OCI-M1 (cell line): ENCODE measurements at places on chromosomes 1 and 21.
A peak's percentile ranks its signal among the peaks of the same experiment; 100 is the strongest.

DNA sequence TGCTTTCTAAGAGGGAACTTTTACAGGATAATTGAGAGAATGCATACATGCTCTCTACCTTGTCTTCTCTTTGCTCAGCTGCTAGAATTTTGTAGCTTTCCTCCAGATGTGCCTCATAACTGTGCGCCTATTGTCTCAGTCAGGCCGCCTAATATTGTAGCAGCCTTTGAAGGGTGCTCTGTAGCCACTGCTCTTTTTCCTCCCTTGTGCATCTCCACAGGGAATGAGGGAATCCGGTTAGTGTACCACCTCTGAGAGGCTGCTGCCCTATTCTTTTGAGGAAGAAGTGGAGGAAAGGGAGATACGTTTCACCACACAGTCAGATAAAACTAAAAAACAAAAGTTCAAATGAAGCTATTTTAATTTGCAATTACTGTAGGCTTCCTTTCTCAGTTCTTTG lies 22.8 kb downstream of the TTC3 start:
- DNase-seq, result no peak

DNA sequence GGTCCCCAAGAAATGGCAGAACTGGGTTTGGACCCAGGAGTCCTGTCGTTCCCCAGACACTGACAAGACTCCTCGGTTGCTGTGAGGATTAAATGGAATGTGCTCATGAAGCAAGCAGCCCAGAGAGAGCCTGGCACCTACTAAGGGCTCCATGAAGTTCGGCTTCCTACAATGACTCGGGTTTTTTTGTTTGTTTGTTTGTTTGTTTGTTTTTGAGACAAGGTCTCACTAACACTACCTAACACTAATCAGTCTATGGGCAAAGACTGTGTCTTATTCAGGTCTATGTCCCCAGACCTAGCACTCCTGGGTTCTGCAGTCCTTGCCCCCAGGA lies 3.4 kb upstream of the LACTBL1 start:
- DNase-seq, result no peak

DNA sequence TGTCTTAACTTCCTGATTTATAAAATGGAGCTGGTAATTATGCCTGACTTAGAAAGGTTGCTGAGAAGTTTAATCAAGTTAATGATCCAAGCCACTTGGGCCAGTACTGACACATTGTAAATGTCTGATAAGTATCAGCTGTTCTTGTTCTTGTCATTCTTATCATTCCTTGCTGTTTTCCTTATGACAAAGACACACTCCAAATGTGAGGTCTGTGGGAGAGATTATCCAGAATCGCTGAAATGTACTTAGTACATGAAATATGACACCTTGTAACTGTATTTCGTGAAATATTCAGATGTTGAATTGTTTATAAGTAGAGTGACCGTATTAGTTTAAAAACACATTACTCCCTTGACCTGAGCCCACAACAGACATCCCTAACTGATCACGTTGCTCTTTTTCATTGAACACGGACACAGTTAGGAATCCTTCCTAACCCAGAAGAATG lies 6.1 kb downstream of the AADACL4 start:
- DNase-seq, result peak; percentile 17

- no peak for DNase-seq
These were observed 20.0 kb downstream of the IL6R start for GRCh38 chr1:154425172-154425571.

- no peak for DNase-seq
These were observed 2.1 kb upstream of the S100A10 start for GRCh38 chr1:151995774-151996173.

DNA sequence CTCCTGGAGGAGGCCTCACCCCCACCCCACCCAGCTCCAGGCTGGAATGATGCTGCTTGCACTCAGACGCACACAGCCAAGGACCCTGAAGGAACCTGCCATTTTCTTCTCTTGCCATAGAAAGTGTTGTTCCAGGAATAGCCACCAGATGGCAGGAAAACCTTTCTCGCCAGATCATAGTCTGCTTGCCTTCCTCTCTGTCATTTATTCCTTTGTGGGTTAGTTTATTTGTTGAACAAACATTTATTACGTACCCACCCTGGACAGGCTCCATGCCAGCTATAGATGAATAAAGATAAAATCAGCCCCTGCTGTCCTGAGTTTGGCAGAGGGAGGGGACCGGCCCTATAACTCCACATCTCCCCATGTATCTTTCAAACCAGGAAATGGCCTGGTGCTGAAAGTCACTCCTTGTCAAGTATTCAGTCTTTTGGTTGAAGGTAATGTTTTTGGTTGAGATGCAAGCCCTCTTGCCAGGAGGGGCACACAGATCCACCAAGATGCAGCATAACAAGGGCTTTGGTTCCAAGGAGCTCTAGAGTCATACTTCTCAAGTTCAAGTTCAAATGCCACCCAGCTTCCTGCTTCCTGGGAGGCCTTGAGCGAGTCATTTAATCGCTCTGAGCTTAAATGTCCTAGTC lies 7.0 kb upstream of the KCNC4 start:
- DNase-seq, result peak; percentile 82

DNA sequence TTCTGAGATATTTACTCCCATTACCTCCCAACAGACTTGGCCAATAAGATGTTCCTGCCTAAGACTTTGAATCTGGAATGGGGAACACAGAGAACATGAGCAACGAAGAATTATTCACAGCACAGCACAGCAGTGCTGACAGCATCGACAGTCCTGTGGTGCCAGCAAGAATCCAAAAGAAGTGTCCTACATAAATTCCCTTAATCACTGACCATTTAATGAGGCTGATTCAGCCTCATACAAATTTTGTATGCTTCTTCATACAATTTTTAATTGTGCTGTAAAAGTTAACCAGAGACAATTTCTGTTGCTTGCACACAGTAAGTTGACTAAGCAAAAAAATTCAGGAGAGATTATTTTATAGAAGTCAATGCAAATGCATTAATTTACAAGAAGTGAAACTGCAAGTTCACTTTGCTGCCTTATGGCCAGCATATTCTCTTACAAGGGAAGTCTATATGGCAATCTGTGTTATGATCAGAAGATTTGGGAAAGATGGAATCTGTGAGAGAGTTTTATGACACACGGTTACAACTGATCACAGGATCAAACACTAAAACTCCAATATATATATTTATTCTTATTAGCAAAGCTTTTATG lies 855.9 kb downstream of the LTN1 start:
- DNase-seq, result no peak

GRCh38 chr1:204920511-204920910 lies 49.8 kb downstream of the NFASC start:
- no peak for DNase-seq

DNA sequence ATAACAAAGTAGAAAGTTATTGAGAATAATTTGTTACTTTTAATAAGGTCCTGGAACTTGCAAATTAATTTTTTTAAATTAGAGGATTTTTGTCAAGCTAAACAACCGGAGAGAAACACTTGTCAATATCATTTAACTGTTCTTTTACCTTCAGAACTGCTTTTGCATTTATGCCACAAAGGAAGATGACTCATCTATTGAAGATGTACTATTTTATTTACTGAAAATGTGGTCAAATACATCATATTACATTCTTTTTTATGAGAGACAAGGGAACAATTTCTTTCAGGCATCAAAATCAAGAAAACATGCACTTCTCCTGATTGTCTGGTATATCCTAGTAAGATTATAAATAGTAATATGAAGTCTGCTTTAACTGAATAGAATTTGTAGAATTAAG lies 558.2 kb upstream of the PRMT6 start:
- DNase-seq, result no peak

GRCh38 chr21:35615325-35615724 lies 445.0 kb downstream of the SETD4 start:
- DNase-seq, result peak; percentile 36

- no peak for DNase-seq
These were observed 5.3 kb downstream of the TTC24 start for GRCh38 chr1:156584813-156585212.

DNA sequence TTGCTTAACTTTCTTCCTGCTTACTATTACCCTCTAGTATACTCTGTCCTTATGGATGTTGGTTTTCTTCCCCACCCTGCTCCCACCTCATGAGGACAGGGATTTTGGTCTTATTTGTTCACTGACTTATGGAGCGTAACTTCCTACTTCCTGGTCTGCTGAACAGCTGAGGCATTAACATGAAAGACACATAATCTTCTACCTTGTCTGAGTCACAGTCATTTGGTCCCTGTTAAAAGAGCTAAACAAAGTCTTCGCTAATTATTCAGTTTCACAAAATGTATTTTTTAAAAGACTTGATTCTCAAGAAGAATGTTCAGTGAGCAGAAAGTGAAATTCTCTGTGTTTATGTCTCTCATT lies 18.5 kb downstream of the RNASEL start:
- no peak for DNase-seq

DNA sequence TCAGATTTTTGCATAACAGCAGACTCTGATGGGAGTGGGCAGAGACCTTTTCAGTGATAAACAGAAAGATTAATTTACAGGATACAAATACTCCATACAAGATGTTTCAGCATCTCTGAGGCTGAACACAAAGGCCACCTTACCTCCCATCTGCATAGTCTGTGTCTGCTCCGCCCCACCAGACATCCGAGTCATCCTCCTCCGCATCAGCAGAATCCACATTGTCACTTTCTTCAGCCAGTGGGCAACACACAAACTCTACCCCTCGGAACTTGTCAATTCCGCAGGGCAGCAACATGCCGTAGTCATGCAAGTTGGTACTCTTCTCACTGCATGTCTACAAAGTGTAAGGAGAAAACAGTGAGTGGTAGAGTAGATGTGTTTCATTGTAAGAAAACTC lies 119.7 kb downstream of the APP start:
- DNase-seq, result no peak

GRCh38 chr1:43427941-43428340 lies 25.8 kb downstream of the HYI start:
- no peak for DNase-seq

- no peak for DNase-seq
These were observed 26.6 kb downstream of the DDAH1 start for GRCh38 chr1:85438353-85438752.

DNA sequence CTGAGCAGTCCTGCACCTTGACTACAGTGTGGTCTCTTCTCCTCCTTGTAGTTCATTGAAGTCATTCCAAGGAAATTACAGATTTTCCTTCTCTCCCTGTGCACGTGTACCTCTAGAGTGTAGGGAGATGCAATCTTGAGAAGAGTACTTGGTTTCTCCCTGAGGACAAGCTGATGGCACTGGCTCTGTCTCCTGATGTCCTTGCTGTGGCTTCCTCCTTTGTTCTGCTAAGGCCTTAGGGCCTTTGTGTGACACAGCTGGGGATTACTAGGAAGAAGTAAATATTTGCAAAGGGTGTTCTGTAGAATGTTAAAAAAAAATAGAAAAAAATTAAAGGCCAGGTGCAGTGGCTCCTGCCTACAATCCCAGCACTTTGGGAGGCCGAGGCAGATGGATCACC lies 66.2 kb upstream of the APOBEC4 start:
- no peak for DNase-seq

- DNase-seq, result peak; percentile 70
These were observed 42.8 kb downstream of the ACP6 start for GRCh38 chr1:147627435-147628110.

- DNase-seq, result no peak
These were observed 120.6 kb upstream of the RAVER2 start for GRCh38 chr1:64624218-64624713.

- DNase-seq, result no peak
These were observed 60.6 kb upstream of the TLR5 start for GRCh38 chr1:223203694-223204093.

DNA sequence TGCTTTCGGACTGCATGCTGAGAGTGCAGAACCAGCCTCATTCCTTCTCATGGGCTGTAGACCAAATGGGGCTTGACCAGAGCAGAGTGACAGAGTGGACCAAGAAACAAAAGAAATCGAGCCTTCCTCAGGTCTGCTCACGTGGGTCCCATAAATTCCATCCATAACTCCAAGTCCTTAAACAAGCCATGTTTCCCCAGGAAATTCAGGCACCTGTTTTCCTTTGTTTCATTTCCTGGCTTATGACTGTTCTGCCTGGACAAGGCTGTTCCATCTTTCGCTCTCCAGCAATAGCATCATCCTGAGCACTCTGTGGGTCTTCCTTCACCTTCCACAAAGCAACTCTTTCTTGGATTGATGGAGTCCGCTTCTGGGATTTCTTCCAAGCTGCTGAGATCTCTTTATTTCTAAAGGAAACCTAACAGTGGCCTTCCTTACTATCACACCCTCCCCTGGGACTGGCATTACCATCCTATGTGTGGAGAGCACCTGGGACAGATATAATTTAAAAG lies 63.9 kb downstream of the LAMC2 start:
- no peak for DNase-seq

GRCh38 chr1:9746651-9747050 lies 77.1 kb downstream of the CLSTN1 start:
- DNase-seq, result no peak

GRCh38 chr1:47189844-47190508 lies at the start of gene PDZK1IP1:
Gene PDZK1IP1, minus strand, starts transcription at chr1:47190036. Its CDS starts 104 bp downstream, at chr1:47189932.
- DNase-seq, result no peak

- peak; percentile 76 for DNase-seq
These were observed 17.0 kb downstream of the DMBX1 start for GRCh38 chr1:46506470-46507219.
